Tibial nerve (tissue), 4 donors: ENCODE measurements at places on chromosomes 1 and 21. TPM values are rescaled to one million over a fixed set of nuclear protein-coding genes. Genes with fewer than 3 reads are reported as not detected.

Gene MAP1LC3C
- total RNA-seq, result 9.0 TPM

Gene TTC39A
- total RNA-seq, result 0.84 TPM

- no peak for DNase-seq
Observed at GRCh38 chr1:54404939-54405897, 976 bp downstream of the SSBP3 start.

Gene FAM72C
- not detected for total RNA-seq

- no peak for DNase-seq
Observed at GRCh38 chr1:227898502-227899140, 49.1 kb downstream of the WNT9A start.

DNA sequence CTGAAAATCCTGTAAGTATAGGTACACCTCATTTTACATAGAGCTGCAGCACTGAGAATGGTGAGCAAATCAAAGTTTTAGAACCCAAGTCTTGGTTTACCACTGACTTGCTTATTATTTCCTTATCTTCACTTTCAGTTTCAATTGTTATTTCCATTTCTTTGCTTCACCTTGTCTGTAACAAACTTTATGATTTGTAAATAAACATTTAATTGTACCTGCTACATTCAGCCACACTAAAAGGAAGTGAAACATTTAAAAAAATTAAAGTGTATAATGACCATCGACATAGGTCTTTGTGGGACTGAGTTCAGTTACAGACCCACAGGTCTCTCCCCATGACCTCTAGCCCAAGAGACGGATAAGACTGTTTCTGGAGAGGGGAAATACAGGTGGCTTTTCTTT is 34.4 kb downstream of the LGR6 start:
- no peak for DNase-seq

DNA sequence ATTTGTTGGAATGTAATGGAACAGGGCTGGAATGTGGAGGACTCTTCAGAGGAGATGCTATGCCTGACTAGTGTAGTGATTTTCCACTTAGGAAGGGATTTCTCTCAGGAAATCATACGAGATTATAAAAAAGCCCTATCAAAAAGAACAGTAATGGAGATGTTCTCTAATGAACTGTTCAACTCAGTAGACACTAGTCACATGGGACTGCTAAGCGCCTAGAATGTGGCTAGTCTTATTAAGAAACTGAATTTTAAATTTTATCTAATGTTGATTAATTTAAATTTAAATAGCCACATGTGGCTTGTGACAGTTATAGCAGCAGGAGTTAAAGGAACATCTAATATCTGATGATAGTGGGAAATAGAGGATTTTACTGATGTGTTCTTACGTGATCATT is 94.0 kb downstream of the SLC35F3 start:
- no peak for DNase-seq

DNA sequence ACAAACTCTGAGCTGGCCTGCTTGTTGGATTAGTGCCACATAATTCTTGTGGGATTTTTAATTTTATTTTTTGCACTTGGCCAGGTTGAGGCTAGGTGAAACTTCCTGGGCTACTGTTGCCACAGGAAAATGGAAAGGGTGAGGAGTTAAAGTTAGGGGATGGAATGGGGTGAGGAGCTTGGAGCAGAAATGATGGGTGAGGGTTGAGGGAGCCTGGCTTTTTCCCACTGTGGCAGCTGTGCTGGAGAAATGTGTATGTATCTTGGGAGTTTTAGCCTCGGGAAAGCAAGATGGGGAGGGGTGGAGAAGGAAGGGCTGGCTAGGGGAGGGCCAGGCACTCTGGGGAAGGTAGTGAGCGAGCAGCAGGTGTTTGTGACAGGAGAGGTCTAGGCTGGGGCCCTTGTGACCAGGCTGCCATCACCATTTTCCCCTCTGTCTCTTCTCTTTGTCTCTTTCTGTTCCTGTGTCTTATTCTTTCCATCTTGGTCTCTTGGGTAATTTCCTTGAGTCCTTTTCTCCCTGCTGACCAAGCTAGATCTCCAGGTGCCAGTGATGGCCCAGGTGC is 2.0 kb downstream of the ZNF687 start:
- no peak for DNase-seq

Gene TRIM67
- total RNA-seq, result not detected

Gene GPR52
- total RNA-seq, result 2.7 TPM

Gene TMIGD3
- total RNA-seq, result 0.84 TPM

DNA sequence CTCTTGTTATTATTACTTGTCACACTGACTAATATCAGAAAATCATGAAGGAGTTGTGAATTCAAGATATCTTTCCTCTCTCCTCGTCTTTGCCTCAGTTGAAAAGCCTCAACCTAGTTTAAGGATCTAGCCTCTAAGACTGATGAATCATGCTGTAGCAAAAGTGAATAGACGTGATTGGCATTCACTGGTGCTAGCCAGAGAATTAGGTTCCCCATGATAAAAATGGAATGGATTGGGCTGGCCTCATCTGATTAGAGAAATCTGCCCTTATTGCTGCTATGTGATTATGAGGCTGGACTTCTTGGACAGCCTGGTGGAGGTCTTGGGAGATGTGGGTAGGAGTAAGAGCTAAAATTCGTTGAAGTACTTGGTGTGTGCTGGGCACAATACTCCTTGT is 208.2 kb downstream of the BACH1 start:
- no peak for DNase-seq

- no peak for DNase-seq
Observed at GRCh38 chr1:86788300-86789206, 84.2 kb downstream of the SH3GLB1 start.

- no peak for DNase-seq
Observed at GRCh38 chr1:100343897-100344296, 8.4 kb upstream of the CDC14A start.

DNA sequence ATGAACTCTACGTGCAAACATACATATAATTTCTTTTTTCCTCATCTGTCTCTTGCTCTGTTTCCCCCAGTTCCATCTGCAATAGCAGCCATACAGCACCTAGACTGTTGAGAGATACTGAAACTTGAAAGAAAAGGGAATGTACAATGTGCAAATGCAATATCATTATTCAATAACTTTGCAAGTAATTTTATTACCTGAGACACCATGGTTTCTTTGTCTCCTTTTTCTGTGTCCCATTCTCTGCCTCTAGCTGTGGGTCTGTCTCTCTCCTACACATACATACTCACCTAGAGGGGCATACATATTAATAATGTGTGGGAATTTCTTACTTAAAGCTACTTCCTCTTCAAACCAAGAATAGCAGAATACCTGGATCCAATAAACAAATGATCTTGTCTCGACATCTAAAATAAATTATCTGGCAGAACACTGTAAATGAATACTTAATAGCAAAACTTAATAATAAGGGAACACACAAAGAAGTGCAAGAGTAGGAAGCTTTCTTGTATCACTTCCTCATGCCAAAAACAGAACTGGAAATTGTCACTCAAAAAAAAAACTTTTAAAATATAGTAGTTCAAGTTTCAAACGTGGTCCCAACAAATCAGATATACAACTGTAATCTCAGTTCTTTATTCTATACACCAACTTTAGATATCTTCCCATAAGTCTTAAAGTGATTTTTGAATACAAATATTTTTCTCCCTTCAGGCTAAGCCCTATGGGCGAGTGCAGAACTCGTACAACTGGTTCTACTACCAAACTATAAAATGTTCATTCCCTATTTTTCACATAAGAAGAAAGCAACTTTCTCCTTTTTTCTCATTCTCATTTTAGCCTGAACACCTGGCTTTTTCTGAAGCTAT is 194.6 kb downstream of the NRIP1 start:
- DNase-seq, result no peak

DNA sequence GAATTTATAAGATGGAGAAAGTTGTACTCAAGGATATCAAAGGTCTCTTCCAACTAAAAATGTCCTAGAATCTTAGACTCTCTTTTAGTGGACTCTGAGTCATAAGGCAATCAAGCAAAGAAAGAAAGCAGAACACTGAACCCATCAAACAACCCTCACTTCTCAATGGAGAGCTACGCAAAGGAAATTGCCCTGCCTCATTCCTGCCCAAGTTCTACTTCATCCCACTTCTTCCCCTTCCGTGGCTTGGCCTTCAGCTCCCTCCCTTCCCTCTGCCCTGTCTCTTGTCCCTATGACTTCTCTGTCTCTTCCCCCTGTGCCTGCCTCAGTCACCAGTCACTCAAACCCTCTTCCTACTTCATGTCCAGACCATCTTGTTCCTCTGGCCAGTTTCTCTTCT is 58.5 kb downstream of the RIMS3 start:
- DNase-seq, result no peak

Gene SCCPDH
- total RNA-seq, result 69.1 TPM

Gene RXFP4
- not detected for total RNA-seq

Gene DCDC2B
- not detected for total RNA-seq

DNA sequence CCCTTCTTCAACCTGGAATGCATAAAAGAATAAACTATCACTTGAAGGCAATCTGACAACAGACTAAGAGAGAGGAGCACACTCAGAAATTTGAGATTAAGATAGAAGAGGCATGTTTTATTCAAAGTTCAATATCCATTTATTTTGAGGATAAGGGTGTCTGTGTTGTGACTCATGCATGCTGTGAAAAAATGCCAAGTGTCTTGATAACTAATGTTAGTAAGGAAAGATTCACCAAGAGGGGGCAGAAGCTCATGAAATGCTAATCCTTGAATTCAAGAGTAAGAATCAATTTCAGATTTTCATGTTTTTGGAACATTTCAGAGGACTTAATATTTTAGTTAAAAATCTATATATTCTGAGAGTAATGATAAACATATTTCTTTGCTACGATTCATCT is 94.0 kb downstream of the IFI44 start:
- DNase-seq, result no peak

Gene TMEM79
- total RNA-seq, result 1.7 TPM

- DNase-seq, result no peak
Observed at GRCh38 chr1:201486187-201486586, 17.2 kb upstream of the PHLDA3 start.

DNA sequence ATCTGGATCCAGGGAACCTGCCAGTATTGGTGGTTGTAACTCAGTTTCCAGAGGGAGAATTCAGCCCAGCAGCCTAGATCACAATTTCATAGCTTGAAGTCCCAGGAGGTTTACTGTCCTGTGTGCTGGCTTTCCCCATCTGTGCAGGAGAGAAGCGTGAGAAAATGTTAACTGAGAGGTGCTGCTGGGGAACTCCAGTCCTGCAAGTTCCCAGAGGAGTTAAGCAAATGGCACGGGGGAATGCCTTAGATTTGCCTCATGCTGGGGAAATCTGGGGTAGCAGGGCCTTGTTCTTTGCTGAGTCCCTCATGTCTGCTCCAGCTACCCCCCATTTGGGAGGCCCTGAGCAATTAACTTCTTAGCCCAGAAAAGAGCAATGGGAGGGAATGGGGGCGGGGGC is 25.1 kb upstream of the SLAMF6 start:
- no peak for DNase-seq

DNA sequence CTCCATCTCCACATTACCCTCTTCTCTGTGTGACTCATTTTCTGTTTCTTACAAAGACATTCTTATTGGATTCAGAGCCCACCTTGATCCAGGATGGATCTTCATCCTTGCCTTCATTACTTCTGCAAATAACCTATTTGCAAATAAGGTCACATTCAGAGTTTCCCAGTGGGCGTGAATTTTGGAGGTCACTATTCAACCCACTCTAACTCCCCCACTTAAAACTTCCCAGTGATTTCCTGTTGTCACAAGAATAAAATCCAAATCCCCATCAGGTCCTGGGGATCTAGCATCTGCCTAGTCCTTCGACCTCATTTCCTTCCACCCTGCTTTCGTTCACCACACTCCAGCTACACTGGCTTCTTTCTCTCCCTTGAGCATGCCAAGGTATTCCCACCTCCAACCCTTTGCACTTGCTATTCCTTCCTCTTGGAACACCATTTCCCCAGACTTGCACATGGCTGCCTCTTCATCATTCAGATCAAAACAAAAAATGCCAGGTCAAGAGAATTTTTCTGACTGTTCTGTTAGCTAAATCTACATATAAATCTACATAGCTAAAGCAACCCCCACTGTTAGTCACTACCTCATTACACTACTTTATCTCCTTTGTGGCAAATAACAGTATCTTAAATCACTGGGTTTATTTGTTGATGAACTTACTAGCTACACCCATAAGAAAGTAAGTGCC is 187.2 kb downstream of the TOMM20 start:
- no peak for DNase-seq

Gene DONSON
- 19.5 TPM for total RNA-seq

GRCh38 chr21:35615325-35615724 is 445.0 kb downstream of the SETD4 start:
- no peak for DNase-seq

DNA sequence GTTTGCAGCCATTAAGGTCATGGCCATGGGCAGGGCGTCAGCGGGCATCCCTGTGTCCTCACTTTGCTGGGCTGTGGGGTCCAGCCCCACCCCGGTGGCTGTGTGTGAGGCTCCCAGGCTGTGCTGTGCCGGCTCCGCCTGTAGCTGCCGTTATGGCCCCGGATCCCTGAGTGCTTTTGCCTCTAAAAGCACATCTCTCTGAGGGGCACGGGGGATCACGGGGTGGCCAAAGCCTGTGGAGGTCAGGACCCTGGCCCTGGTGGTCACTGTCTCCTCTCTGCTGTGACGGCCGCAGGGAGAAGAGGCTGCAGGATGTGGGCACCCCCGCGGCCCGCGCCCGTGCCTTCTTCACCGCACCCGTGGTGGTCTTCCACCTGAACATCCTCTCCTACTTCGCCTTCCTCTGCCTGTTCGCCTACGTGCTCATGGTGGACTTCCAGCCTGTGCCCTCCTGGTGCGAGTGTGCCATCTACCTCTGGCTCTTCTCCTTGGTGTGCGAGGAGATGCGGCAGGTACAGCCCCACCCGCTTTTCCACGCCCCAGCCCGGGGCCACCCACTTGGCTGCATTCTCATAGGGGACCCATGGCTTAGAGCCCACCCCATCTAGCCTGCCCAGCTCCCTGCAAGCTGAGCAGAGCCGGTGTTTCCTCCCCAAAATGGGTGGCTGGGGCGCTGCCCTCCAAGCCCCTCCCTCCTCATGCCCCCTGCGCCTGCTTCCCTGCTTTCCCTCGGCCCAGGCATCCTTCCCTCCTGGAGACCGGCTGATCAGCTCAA is 48.2 kb downstream of the TRPM2 start:
- no peak for DNase-seq

Gene ETV3L
- not detected for total RNA-seq

DNA sequence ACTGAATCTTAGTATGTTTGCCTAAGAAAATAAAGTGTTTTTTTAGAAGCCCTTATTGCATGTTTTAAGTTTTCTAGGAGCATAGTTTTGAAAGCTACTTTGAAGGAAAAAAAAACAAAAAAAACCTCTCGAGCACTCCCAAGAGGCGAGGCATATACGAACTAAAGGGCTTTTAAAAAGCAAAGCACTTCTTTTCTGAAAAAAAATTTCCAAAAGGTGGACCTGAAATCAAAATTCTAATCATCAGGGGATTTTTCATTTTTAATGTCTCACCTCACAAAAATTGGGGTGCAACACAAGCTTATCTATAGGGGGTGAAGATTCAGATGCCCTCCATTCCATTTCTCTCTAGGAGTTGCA is 594 bp downstream of the GLMN start:
- DNase-seq, result no peak

GRCh38 chr1:196160066-196160795 is 448.0 kb downstream of the KCNT2 start:
- no peak for DNase-seq
